ENCODE measurements at places on chromosomes 6 and 20.
A peak's percentile ranks its signal among the peaks of the same experiment; 100 is the strongest.

GRCh38 chr20:59774921-59775686 lies 158.3 kb downstream of the SYCP2 start:
- DNase-seq, result no peak

DNA sequence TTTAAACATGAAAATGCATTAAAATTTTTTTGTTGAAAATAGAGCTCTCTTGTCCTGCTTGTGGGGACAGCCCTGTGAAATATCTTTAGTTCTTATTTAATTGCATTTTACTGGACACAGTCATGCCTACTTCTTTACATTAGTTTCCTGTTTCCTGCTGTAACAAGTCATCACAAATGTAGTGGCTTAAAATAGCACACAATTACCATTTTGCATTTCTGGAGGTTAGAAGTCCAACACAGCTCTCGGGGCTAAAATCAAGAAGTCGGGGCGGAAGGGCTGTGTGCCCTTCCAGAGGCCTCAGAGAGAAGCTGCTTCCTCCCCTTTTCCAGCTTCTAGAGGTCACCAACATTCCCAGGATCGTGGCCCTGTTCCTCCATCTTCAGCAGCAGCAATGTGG lies 29.4 kb downstream of the PNLDC1 start:
- no peak for DNase-seq

DNA sequence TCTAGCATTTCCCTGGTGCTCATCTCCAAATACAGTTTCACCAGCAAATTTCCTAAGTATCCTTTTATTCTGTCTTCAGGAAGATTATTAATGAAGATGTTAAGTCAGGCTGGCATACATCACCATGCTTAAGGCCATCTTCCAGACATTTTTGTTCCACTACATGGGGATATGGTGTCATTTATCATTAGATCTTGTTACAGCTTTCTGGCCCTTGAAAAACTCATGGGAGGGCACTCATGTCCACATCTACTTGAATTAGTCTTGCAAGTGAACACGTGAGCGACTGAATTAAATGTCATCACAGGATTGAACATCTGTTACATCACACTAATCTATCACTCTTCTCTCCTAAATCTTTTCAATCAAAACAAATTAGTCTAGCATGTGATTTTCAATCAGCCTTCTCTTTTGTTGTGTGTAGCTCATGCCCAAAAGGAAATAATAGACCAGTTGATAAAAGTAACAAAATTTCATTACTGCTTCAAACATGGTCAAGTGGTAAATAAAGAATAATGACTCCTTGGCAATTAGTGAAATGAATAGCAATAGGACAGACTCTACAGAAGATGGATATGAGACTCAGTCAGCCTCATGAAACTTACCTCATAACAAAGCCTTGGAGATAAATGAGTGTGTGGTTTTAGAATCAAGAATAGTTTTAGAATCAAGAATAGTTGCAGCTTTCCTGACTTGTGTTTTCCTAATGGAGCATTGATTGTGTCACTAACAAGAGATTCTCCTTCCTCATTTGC lies 80.5 kb downstream of the MTFR2 start:
- no peak for DNase-seq

DNA sequence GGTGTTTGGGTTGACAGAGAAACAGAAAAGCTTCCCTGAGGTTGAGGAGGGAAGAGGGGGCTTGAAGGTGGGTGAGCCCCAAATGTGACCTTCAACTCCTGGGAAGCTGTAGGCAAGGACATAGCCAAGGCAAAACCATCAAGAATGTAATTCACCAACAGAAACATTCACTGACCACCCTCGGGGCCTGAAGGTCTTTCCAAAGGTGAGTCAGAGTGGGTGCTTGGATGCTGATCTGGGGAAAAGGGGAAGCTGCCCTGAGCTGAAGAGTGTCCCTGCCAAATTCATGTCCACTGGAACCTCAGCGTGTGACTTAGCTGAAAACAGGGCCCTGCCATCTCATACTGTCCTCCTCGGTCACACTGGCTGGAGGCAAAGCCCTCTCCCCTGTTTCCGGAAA lies 234.2 kb upstream of the SULF2 start:
- DNase-seq, result no peak

DNA sequence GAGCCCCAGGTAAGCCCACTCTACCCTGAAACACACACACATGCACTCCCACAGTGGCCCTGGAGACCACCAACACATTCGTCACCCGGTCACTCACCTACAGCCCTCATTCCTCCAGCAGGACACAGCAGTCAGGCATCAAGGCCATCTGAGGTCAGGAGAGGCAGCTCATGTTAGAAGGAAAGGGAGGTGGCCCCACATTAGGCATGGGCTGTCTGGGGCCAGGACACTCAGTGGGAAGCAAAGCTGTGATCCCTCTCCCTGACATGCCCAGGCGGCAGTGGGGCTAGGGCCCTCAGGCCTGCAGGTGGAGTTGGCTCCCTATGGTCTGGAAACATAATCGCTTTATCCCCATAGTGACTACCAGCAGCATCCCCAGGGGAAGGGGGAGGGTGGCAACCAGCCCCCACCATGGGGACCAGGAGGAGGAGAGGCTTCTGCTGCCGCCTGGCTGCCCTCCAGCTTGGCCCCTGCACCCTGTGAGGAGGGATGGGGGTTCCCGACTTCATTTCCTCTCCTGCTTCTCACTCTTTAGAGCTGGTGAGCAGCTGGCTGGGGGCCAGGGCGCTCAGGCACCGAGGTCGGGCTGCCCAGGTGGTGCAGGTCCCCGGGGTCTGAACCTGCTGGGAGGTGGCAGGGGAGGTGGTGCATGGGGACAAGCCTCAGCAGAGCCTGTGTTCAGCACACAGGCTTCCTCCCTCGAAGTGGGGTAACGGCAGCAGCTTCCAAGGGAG lies 76.6 kb upstream of the CST7 start:
- DNase-seq, result no peak

DNA sequence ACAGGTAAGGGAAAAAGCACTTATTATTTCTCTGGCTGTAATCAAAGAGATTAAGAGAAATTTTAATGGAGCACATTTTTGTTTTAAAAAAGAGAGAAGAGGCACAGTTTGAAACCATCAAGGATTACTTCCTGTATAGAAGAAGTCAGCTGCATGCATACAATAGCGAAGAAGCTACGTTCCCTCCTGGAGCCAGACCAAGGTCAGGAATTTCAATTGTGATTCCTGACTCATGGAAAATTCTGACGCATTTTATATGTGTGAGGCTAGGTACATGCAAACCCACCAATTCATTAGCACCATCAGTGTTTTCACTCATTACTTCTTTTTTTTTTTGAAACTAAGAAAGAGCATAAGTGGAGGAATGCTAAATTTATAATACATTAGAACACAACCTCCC lies 232.7 kb upstream of the SGK1 start:
- no peak for DNase-seq

GRCh38 chr20:33563788-33564187 lies 73.9 kb downstream of the CBFA2T2 start:
- no peak for DNase-seq

- DNase-seq, result peak; percentile 76
These were observed 489.8 kb upstream of the MANEA start for GRCh38 chr6:95087394-95088097.

- DNase-seq, result no peak
These were observed 33.0 kb downstream of the TRERF1 start for GRCh38 chr6:42418724-42419123.

DNA sequence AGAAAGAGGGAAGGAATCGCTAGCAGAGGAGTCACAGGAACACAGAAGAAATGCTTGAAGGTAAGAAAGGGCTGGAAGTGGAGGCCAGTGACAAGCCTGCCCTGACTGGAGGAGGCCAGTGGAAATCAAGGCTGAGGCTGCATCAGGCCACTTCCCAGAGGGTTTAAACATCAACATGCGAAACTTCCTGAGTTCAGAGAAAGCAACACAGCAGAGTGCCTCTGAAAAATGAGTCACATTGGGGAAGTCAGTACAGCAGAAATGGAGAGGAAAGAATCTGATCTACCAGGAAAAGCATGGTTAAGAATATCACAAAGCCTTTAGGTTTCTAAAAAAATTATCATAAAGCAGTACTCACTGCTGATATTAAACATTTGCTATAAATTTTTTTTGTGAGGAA lies 23.3 kb downstream of the NAPB start:
- DNase-seq, result no peak

GRCh38 chr6:129901910-129902309 lies 40.8 kb upstream of the TMEM244 start:
- DNase-seq, result no peak

GRCh38 chr6:165805636-165806035 lies 142.6 kb upstream of the PDE10A start:
- DNase-seq, result no peak

- DNase-seq, result no peak
These were observed 51.8 kb upstream of the FRMD1 start for GRCh38 chr6:168130697-168131371.

DNA sequence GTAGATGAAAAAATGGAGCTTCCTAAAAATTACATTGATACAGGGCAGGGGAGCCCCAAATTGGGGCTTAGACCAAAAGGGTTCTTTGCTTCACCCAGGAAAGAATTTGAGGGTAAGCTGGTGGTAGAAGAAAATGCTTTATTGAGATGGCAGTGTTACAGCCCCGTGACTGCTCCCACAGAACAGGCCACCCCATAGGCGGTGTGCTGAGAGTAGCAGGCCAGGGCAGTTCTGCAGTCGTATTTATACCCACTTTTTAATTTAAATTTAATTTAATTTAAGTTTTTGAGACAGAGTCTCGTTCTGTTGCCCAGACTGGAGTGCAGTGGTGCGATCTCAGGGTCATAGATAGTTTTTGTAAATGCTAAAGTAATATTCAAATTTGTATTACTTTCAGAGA lies 265.0 kb downstream of the CDH26 start:
- no peak for DNase-seq

GRCh38 chr6:126628125-126628524 lies 288.2 kb downstream of the CENPW start:
- DNase-seq, result no peak

DNA sequence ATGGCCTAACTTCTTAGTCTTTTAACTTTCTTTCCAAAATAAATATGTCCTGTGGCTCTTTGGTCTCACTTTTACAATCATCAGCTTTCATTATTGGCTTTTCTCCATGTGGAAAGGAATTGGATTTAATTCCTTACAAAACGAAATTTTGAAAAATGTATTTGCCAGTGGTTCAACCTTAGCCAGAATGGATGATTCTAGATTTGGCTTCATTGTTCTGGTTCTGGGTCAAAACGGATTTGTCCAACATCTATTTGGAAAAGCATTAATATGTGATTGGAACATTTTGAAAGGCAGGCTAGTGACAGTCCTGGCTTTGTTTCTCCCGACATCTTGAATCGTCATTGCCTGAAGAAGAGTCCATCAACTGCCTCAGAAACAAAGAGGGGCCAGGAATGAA lies 59.2 kb downstream of the TENT5A start:
- no peak for DNase-seq

GRCh38 chr6:43703512-43704429 lies 16.2 kb upstream of the MRPS18A start:
- DNase-seq, result no peak

DNA sequence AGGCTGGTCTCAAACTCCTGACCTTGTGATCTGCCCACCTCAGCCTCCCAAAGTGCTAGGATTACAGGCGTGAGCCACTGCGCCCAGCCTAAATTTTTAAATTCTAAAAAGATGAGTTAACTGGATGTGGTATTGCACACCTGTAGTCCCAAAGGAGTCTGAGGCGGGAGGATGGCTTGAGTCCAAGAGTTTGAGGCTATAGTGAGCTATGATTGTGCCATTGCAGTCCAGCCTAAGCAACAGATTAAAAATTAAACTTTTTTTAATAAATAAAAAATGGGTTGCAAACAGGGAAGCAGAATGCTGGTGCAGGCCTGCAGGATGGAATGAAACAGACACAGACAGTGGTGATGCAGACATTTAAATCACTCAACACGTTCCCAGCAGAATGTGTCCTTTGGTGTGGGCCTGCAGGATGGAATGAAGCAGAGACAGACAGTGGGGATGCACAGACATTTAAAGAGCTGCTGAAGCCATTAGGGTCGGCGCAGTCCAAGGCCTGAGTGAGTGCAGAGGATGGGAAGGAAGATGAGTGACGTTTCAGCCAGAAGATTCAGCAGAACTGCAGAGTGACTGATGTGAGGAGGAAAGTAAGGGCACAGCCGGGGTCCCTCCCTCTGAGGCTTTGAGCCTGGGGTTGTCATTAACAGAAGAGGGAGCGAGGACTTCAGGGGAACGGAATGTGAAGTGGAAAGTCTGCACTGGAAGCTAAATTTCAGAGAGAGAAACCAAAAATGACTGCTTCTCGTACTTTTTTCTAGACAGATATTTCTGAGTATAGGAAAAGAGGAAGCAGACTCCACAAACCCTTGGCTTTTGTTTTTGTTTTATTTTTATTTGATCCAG lies 117.5 kb downstream of the RIN2 start:
- DNase-seq, result peak; percentile 24

- no peak for DNase-seq
These were observed 8.3 kb downstream of the ELOVL2 start for GRCh38 chr6:11035616-11036350.

DNA sequence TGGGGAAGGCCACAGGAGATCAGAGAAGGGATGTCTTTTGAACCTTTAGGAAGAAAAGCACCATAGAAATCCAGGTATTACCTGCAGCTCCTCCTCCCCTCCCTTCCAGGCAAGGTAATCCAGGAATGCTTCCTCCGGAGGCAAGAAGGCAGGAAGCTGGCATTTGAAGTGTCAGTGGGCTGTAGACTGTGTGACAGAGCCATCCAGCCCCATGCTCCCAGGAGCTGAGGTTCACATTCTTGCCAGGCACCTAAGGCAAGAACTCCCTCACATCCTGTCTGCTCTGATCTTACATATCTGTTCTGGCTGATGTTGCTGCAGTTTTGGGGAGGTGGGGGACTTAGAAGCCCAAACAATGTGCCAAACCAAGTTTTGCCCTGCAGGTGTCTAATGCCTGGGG lies 27.8 kb upstream of the SCUBE3 start:
- DNase-seq, result no peak

GRCh38 chr6:30164714-30165113 lies 1.4 kb downstream of the TRIM15 start:
- no peak for DNase-seq

- no peak for DNase-seq
These were observed 70.1 kb upstream of the LOC128125822 start for GRCh38 chr6:63502156-63502555.

GRCh38 chr6:44050872-44051505 lies 76.3 kb downstream of the MRPL14 start:
- no peak for DNase-seq

DNA sequence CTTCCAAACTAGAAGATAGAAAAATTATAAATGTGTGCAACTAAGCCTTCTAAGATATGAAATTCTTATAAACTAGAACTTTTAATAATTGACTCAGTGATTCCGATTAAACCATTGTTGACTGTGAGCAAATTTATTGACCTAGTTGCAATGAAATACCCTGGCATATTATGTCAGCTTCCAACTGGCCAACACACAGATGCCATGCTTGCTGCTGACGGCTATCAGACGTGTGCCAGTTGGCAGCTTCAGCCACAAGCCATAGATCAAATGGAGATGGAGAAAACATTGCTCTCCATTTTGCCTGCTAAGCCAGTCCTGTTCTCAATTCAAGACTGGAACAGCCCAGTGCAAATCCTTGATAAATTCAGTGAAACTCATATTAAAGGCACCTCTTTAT lies 101.7 kb upstream of the HDGFL1 start:
- no peak for DNase-seq

GRCh38 chr20:35232575-35232974 lies 6.1 kb downstream of the MMP24 start:
- no peak for DNase-seq

Data from Ammon's horn (tissue), 1 donor.